ENCODE measurements at places on chromosomes 4 and X.

GRCh38 chr4:176453079-176453478 lies 133.3 kb downstream of the SPCS3 start:
- no peak for ATAC-seq

DNA sequence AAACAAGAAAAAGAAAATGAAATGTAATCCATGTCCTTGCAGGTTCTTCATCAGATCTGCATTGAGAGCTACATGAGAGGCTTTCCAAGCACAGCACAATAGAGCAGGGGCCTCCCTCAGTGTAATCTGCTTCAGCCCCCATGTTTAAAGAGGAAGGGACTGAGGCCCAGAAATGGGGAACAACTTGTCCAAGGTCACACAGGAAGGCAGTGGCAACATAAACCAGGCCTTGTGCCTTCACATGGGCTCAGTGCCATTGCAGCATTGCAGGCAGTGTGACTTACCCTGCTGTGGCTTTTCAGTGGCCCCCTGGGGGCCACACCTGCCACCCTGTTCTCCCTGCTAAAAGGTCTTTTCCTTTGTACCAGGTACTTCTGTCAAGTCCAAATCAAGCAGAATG lies 20.9 kb upstream of the CD99L2 start:
- no peak for ATAC-seq

- ATAC-seq = no peak
Observed at GRCh38 chr4:140046543-140046942, 107.4 kb downstream of the MAML3 start.

- ATAC-seq = no peak
Observed at GRCh38 chr4:150960818-150961217, 54.3 kb downstream of the LRBA start.

- no peak for ATAC-seq
Observed at GRCh38 chr4:26459054-26459755, 31.1 kb downstream of the CCKAR start.

DNA sequence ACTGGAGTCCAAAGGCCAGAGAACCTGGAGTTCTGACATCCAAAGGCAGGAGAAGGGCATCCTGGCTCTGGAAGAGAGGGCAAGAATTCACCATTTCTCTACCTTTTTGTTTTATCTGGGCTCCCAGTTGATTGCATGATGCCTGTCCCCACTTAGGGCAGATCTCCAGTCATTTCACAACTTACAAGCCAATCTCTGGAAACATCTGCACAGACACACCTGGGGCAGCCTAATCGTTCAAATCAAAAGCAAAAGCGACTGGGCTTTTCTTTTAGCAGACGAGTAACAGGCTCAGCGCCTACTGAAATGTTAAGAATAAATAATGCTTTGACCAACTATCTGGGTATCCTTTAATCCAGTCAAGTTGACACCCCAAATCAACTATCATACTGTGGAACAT lies 136.0 kb upstream of the NPY2R start:
- no peak for ATAC-seq

DNA sequence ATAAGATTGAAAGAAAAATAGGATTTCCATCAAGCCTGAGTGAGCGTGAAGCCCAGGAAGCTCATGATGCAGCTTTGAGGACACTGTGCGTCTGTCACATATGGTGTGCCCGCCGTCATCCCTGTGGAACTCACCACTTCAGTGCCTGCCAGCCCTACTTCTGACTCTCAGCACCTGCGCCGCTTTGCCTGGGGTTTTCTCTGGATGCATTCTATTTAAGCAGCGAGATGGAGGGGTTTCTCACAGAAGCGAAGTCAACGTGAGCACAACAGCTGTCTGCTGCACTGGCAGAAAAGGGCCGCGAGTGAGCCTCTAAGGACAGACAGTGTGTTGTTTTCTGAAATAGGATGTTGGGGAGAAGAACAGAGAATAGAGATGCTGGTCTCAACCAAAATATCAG lies 6.2 kb upstream of the TMEM128 start:
- no peak for ATAC-seq
